Stimulated activated CD8-positive, alpha-beta memory T cell treated with anti-CD3 and anti-CD28 coated beads, Interleukin-4, amount 100 ng/mL, for 1 hour (primary cell): ENCODE measurements at places on chromosomes 6 and 20.

DNA sequence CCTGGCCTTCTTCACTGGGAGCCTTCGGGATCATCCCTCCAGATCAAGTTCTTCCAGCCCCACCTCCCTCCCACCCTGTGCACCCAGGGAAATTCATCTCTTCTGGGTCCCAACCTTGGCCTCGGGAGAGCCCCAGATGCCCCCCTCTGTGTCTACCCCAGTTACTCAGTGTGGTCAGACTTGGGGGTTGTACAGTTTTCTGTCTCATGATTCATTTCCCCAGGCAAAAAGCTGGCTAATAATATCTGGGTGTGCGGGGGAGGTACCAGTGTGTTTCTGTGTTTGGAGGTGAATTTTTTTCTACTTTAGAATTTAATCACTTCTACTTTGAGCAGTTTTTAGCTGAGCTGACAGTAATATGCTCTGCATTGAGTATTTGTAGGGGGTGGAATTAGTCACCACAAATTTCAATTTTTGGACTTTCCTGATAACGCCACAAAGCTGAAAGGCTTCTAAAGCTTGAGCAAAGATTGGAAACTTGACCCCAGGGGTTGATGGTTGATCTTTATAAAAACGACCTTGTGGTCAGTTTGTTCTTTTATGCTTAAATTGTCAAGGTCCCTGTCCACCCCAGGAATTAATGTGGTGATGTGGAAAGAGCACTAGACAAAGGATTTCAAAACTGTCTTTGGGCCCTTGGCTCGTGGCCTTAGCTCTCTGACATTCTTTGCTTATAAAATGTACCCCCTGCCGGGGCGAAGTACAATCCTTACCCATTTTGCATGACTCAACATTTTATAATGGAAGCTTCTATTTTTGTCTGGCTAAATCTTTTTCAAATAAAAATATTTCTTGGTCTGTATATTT lies 284.7 kb upstream of the TAB2 start:
- no peak for DNase-seq

- DNase-seq, result no peak
Observed at GRCh38 chr6:21633511-21634109, 40.1 kb downstream of the SOX4 start.

- DNase-seq, result no peak
Observed at GRCh38 chr6:158313989-158314388, 1.7 kb downstream of the TULP4 start.

DNA sequence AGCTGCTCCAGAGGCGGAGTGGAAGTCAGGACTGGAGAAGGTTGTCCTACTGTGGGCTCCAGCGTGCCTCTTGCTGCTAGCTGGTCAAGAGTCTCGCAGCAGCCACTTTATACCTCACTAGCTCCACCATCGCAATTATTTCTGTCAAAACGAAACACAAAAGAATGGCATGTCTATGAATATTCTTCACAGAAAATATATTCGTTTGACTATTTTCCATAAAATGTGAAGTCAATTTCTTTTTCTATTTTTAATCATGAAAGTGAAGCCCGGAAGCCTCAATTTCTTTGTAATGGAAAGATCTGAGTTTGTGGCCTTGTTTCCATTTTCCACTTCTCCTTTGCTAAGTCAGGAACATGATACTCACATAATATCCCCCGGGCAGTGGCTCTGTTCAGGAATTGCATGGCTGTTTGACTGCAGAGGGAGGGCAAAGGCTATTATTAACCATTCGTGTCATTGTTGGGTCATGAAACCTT lies 51.7 kb downstream of the DTD1 start:
- no peak for DNase-seq

DNA sequence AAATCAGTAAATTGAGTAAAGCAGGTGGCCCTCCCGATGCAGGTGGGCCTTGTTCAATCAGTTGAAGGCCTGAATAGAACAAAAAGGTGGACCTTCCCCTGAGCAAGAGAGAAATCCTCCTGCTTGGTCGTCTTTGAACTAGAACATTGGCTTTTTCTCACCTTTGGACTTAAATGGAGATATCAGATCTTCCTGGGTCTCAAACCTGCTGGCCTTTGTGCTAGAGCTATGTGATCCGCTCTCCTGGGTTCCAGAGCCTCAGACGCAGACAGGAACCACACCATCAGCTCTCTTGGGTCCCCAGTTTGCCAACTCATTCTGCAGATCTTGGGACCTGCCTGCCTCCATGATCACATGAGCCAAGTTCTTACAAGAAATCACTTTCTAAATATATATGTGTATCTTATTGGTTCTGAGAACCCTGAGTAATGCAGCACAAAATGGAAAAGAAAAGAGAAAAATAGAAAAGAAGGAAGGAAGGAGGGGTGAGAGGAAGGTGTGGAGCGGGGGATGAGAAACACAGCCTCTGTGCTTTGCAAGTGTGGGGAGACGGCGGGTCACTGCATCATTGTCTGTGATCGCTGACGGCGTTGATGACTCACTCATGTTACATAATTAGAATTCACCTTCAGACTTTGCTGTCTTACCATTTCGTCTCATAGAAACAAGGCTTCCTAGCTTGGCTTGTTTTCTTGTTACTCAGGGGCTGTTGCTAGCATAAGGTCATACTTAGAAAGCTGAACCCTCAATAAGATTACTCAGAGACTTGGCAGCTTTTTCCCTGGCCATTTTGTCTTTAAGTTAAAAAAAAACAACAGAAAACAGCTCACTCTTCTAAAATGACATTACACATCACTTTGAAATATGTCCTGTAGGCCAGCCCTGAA lies 85.7 kb upstream of the NEDD9 start:
- peak; percentile 18 for DNase-seq

- DNase-seq, result no peak
Observed at GRCh38 chr20:35007413-35007812, 51.7 kb downstream of the MYH7B start.

GRCh38 chr6:138818496-138819194 lies 22.8 kb downstream of the ECT2L start:
- no peak for DNase-seq

DNA sequence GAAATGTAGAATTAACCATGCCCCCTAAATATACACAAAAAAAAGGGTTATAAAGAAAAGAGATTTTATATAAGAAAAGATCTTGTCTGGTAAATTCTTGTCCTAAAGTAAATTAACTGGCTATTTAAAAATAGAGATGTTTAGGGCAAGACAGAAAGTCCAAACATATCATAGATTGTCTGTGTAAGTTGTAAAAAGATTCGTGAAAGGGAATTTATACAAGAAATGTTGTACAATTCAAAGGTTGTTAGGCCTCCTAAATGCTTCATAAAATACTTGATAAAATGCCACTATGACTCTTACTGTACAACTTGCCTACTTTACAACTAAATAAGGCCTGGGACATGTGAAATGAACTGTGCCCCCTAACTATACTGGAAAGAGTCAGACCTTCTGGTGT lies 21.9 kb upstream of the AGPAT4 start:
- no peak for DNase-seq

DNA sequence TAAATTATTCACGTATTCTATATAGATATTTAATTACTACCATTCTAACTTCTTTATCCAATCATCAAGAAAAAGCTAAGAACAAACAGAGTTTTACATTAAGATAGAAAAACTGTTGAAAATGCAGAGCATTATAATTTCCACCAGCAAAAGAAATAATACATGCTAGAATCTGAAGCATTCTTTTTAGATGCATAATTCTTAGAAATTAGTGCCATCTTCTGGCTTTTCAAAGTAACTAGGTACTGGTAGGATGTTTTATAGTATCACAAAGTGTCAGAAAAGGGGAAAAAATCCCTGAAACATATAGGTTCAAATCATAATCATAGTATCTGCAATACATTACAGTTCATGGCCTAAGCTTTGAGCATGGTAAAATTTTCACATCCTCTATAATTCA lies 178.9 kb downstream of the PHF3 start:
- no peak for DNase-seq

DNA sequence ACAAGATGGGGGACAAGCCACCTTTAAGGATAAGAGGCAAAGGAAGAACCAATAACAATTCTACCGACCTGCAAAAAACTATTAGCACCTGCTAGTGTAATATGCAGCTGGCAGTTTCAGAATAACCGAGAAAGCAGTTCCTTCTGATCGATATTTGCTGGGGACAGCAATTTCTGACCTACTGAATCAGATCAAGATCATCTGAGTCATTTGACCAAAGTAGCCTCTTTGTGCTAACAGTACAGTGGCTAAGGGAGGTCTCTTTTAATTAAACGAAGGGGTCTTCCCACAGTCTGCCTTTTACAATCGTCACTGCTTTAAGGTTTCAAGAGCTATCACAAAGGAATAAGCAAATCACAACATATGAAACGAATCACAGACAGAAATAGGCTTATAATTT lies 318.9 kb downstream of the BTBD9 start:
- no peak for DNase-seq

GRCh38 chr6:113315879-113316278 lies 541.3 kb upstream of the MARCKS start:
- no peak for DNase-seq

- no peak for DNase-seq
Observed at GRCh38 chr20:52295556-52295955, 104.0 kb upstream of the ZFP64 start.

- no peak for DNase-seq
Observed at GRCh38 chr6:46898006-46898405, 23.7 kb downstream of the ADGRF5 start.

DNA sequence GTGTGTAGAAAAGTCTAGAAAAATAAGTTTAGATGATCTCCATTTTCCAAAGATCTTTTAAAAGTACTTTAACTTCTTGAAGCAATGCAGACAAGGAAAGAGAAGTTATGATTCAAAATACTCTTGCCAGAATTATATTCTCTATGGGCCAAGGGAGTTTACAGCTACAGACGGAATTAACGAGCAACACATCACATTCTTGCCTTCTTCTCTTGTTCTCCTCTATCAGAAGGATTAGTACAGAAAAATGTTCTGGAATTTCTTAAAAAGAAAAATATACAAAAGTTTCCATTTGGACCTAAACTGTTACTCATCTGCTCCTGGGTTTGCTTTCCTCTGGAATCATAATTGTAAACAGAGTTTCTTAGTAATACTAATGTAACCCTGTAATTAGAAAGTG lies 284.7 kb upstream of the HSF2 start:
- DNase-seq, result no peak

- no peak for DNase-seq
Observed at GRCh38 chr6:80480421-80481157, 374.1 kb downstream of the BCKDHB start.

GRCh38 chr20:15063081-15063480 lies 725.7 kb upstream of the FLRT3 start:
- no peak for DNase-seq

DNA sequence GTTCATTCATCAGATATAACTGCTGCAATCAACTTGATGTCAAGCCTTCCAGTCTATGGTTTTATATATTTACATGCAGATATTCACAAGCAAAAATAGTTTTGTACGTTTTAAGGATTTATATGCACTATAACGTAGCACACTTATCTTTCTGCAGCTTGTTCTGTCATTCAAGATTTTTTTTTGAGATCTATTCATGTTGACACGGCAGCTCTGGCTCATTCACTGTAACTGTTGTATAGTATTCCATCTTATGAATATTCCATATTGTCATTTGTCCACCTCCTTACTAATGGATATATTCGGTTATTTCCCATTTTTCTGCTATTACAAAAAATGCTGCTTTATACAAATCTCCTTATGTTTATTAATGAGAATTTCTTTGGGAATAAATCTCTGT lies 13.2 kb downstream of the ELOVL2 start:
- no peak for DNase-seq
